GM18507 (cell line): ENCODE measurements at places on chromosomes 11 and 22.

DNA sequence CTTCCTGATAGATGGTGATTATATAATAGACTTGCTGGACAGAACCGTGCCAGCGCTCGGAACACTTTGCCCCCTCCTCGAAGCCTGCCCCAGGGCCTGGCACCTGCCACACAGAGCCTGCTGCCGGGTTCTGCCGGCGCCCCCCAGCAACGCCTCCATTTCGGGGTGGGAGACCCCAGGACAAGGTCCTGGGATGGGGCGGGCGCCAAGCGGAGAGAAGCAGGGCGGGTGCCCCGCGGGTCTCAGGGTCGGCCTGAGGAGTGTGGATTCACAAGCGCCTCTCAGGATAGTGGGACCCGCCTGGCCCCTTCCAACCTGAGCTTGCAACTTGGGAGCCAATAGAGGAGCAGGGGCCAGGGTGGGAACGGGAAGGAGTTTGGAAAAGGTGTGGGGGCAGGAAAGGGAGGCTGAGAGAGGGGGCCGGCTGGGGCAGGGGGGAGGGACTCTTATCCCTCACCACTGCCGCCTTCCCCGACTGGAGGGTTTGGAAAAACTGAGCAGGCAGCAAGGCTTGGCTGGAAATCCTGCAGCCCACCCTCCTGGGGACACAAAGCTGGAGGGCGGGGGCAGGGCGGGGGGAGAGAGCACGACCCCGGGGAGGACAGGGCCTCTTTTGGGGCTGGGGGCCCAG, 3.3 kb upstream of the BCL9L start:
- no peak for DNase-seq

- DNase-seq: no peak
These were observed 92.5 kb downstream of the C11orf87 start for GRCh38 chr11:109514313-109515018.

- DNase-seq: no peak
These were observed 4.4 kb upstream of the FBXO3 start for GRCh38 chr11:33778675-33779074.

GRCh38 chr11:22194306-22194705, 1.4 kb downstream of the ANO5 start:
- no peak for DNase-seq

DNA sequence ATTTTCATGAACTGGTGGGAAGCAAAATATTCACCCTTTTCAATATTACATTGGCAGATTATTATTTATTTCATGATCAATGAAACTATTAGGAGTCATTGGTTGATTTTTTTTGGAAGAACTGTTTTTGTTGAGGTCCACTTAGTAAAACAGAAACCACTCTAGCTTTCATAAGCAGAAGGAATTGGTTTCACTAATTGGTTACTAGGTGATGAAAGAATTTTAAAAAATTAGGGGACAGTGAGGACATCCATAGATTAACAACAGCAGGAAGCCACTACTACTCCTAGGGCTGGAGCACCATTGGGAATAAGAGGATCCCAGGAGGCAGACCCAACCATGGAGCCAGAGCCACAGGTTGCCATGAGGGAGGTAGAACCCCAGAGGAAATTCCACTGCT, 74.4 kb upstream of the KCNA4 start:
- no peak for DNase-seq

DNA sequence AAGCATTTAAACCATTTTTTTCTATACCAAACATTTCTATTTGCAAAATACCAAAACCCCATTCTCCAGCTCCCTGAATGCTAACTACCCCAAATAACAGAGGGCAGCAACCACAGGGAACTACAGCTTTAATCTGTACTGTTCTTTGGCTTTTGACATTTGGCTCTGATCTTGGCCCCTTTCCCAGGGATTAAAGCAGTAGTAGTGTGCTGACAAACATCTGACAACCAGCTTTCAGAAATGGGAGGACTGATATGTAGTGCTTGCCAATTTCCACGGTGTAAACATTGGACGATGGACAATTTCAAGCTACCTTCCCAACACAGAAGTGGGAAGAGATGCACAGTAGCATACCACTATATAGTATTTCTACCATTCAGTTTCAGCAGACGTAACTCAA, 88.4 kb upstream of the TEAD1 start:
- no peak for DNase-seq

- no peak for DNase-seq
These were observed 47.3 kb upstream of the TSKU start for GRCh38 chr11:76735841-76736240.

- no peak for DNase-seq
These were observed 61.8 kb upstream of the CRYBB3 start for GRCh38 chr22:25137577-25138525.

DNA sequence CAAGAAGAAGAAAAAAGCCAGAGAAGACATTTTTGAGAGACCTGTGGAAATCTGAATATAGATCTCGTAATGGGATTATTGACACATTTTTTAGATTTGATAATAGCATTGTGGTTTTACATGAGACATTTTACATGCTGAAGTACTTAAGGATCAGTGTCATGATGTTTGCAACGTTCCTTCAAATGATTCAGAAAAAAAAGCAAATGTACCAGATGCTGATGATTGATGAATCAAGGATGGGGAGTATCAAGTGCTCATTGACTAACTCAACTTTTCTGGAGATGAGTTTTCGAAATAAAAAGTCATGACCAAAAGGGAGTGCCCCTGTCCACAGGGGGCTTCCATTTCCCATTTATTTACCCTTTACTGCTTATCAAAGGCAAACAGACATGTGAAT, 207.0 kb upstream of the SORL1-AS1 start:
- no peak for DNase-seq

- no peak for DNase-seq
These were observed 27.5 kb downstream of the OSBPL5 start for GRCh38 chr11:3137486-3138177.

GRCh38 chr11:28086569-28086968, 21.4 kb downstream of the KIF18A start:
- no peak for DNase-seq

DNA sequence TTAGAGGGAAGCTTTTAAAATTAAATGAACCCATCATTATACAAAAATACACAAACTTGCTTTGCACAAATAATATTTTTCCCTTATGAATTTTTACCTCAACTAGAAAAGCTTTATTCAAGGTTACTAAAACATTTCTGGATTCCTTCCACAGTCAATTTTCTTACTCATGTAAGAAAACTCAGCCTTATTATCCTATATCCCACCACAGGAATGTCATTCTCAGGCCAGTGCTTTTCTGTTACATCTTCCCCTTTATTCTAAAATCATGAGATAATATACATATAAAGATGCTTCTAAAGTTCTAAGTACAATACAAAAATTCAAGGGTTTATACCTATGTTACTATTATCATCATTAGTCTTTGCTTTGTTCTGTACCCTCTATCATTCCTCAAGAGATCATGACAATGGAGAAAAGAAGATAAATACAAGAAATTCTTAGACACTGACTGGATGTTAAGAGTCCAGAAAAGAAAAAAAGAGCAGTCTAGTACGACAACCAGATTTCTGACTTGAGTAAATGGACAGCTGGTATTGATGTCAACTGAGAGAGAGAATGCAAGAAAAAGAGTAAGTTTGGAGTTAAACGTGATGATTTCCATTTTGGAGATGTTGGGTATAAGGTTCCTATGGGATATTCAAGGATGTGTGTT, 60.3 kb downstream of the MTMR2 start:
- DNase-seq: no peak

- no peak for DNase-seq
These were observed 13.9 kb upstream of the PNPLA5 start for GRCh38 chr22:43905681-43906080.
